ENCODE measurements at places on chromosomes 1 and 21. TPM values are rescaled to one million over a fixed set of nuclear protein-coding genes. Genes with fewer than 3 reads are reported as not detected.

- DNase-seq, result peak; percentile 13
These were observed 1.3 kb downstream of the DENND4B start for GRCh38 chr1:153945131-153945794.

GRCh38 chr1:125087247-125087646 is 3902.5 kb downstream of the SRGAP2C start:
- no peak for DNase-seq

GRCh38 chr1:81760477-81761097 is 40.1 kb upstream of the ADGRL2 start:
- no peak for DNase-seq

DNA sequence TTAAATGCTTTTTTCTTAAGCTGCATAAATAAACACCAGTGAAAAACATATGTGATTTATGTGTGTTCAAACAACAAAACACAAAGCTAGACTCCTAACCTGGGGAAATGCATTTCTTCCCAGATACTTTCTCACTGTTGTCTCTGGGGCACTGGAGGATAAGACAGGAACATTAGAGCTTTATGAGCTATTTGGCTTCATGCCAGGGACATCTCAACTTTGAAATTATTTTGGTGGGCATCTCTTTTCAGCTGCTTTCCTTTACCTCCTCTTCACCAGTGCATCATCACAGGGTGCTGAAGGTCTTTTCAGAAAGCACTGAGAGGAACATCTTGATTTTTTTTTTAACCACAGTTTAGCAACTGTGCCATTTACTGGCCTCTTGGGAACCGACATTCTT is 212.9 kb downstream of the DNM3 start:
- no peak for DNase-seq

DNA sequence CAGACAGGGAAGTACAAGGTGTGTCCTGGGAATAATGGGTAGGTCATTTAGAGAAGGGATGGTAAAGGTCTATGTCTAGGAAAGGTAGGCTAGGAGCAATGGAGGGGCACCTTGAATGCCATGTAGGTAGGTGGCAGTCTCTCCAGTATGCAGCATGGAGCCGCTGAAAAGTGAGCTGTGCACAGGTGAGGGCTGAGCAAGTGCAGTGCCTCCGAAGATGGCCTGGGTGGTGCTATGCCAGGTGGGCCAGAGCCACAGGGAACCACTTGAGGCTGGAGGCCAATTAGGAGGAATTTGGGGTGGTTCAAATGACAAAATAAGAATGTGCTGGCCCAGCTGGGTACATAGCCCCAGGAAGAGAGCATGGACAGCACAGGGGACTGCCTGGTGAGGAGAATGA is 25.0 kb downstream of the RNU5D-1 start:
- DNase-seq, result no peak

DNA sequence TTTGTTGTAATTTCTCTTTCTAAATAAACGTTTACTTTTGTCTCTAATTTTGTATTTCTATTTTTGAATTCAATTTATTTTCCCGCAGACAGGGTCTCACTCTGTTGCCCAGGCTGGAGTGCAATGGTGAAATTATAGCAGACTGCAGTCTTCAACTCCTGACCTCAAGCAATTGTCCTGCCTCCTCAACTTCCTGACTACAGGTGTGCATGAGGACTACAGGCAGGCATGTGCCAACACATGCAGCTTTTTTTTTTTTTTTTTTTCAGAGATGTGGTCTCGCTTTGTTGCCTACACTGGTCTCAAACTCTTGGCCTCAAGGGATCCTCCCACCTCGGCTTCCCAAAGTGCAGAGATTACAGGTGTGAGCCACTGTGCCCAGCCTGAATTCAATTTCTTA is 36.7 kb upstream of the IL20 start:
- DNase-seq, result no peak

GRCh38 chr1:204991342-204991844 is 51.6 kb upstream of the CNTN2 start:
- no peak for DNase-seq

- no peak for DNase-seq
These were observed 4.8 kb upstream of the SFN start for GRCh38 chr1:26858160-26858559.

DNA sequence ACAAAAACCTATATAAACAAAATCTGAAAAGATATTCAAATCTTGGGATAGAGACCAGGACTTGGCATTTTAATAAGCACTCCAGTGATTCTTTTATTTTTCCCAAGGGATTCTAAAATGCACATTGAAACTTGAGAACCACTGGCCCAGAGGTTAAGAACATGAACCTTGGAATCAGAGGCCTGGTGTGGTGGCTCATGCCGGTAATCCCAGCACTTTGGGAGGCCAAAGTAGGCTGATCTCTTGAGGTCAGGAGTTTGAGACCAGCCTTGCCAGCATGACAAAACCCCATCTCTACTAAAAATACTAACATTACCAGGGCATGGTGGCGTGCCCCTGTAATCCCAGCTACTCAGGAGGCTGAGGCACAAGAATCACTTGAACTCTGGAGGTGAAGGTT is 12.9 kb upstream of the CEP85 start:
- no peak for DNase-seq

DNA sequence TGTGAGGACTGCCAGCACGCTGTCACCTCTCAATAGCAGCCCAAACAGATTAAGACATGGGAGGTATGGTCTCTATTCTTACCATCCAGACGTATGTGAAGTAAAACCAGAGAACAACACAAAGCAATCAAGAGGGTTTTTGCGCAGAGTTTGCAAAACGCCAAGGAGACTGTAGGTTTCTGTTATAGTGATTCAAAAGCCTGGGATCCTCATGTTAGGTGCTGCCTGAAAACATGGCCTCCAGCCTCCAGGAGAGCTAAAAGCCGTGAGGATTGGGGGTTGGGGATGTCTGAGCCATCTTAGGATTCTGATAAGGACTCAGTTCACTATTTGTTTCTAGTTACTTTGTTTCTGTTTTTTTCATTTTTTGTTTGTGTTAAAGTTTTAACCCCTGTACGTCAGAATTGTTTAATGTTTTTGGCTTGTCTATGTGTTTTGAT is 4.2 kb upstream of the CCT8 start:
- peak; percentile 44 for DNase-seq

GRCh38 chr1:216739793-216740192 is 16.6 kb upstream of the ESRRG start:
- no peak for DNase-seq

DNA sequence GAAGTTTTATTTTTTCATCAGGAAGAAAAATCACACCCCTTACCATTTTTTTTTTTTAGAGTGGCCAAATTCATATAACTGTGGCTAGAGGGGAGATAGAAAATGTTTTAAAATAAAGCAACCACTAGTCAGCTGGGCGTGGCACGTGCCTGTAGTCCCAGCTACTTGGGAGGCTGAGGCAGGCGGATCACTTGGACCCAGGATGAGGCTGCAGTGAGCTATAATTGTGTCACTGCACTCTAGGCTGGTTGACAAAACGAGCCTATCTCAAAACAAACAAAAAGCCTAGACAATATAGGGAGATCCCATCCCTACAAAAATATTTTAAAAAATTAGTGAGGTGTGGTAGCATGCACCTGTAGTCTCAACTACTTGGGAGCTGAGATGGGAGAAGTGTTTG is 14.8 kb upstream of the BECN2 start:
- no peak for DNase-seq

GRCh38 chr1:70429219-70429618 is 18.2 kb downstream of the CTH start:
- DNase-seq, result no peak

- DNase-seq, result no peak
These were observed 7.1 kb downstream of the POMGNT1 start for GRCh38 chr1:46191033-46191701.

- DNase-seq, result no peak
These were observed at the start of gene TSPAN2 for GRCh38 chr1:115089420-115090185. Gene TSPAN2, minus strand, starts transcription at chr1:115089503. Its CDS starts 71 bp downstream, at chr1:115089432.

- DNase-seq, result no peak
These were observed 114.4 kb upstream of the TNR start for GRCh38 chr1:175857756-175858155.

DNA sequence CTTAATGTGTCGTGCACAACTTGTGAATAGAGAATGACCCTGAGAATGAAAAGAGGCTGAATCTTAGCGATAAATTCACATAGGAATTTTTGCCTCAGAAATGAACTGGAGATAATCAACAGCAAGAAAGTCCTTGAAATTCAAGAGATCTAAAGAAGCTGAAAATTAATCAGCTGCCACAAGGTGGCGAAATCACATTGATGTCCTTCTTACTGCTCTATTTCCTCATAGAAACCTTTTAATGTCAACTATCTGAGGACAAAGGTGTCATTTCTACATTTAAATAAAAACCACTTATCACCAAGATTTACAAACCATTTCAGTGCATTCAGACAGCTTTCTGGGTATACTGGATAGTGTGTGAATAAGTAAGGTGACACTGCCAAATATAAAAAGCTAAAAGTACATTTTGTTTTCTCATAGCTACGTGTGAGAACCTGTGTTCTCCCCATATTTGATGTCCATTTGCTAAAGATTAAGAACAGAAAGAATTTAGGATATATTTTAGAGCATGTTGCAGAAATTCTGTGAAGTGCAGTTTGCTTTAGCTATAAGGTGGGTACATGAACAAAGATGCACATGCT is 485.3 kb upstream of the PTBP2 start:
- DNase-seq, result peak; percentile 52

DNA sequence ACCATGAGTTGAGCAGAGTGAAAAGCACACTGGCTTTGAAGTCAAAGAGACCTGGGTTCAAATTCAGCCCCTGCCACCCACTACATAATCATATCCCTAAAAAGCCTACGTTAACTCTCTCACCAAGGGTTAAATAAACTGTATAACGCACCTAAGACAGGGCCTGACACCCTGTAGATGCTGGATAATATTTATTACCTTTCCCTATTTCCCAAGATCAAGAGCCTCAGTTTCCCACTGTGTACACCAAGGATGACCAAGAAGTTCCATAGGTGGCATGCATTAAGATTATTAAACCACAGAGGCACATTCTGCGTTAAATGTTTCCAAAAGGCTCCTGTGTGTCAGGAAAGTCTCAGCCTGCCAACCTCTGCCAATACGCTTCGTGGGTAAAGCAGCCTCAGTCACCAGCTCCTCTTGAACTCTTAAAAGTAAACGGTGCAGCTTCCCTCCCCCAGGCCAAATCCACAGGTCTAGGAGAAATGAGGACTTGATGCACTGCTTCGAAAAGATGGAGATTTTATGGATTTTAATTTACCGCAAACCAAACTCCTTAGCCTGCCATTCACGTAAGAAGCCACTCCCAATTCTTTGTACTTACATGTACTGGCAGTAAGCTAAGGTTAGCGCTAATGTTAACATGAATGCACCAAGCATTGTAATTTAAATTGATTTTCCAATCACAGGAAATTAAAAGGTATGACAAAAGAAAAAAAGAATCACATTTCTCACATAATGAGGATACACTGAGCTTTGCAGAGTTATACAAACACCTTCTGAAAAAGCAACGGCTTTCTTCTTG is 2.6 kb downstream of the USP24 start:
- DNase-seq, result no peak

Gene OR2T11
- total RNA-seq, result not detected

Gene TMEM125
- not detected for total RNA-seq

Gene ELAVL4
- 0.14 TPM for total RNA-seq

Gene NCF2
- 4.4 TPM for total RNA-seq

Gene TRNP1
- total RNA-seq, result 15.2 TPM

Gene CELA3A
- total RNA-seq, result not detected

Gene CHIA
- not detected for total RNA-seq

Gene OLIG2
- total RNA-seq, result not detected

Gene ZNF695
- total RNA-seq, result 10.9 TPM

Gene KRTAP10-8
- total RNA-seq, result not detected

Gene RXFP4
- 0.55 TPM for total RNA-seq

Gene C1orf87
- not detected for total RNA-seq

Gene FCRL4
- total RNA-seq, result not detected

Gene TEX38
- not detected for total RNA-seq

All from HT1080 (cell line).